Naive thymus-derived CD4-positive, alpha-beta T cell (primary cell): ENCODE measurements at places on chromosomes 16 and 17. TPM values are rescaled to one million over a fixed set of nuclear protein-coding genes. Genes with fewer than 3 reads are reported as not detected.
A peak's percentile ranks its signal among the peaks of the same experiment; 100 is the strongest.

The TSNAXIP1 gene
- 0.46 TPM for total RNA-seq

The TEKT1 gene
- total RNA-seq = not detected

The KCNAB3 gene
- total RNA-seq = 17.6 TPM

The ZNF750 gene
- total RNA-seq = not detected

The MEIOB gene
- total RNA-seq = not detected in 2 replicates

The MAP3K14 gene
- total RNA-seq = 31.3 and 31.9 TPM in 2 replicates

The GAA gene
- total RNA-seq = 67.8 TPM

The KRTAP4-5 gene
- total RNA-seq = not detected

The KIAA0753 gene
- total RNA-seq = 13.3 TPM

The NSF gene
- total RNA-seq = 36.1 TPM

The FZD2 gene
- 0.16 TPM for total RNA-seq

The SMTNL2 gene
- total RNA-seq = not detected

The CRISPLD2 gene
- 0.49 TPM for total RNA-seq

The COPZ2 gene
- total RNA-seq = 2.8 and 8.6 TPM in 2 replicates

The HOXB3 gene
- total RNA-seq = 0.48 TPM

The PRAC1 gene
- not detected for total RNA-seq

The SDK2 gene
- 6.1 TPM for total RNA-seq

The CEP295NL gene
- 0.60 TPM in 1 of 2 replicates, not detected in the other for total RNA-seq

The PYY gene
- total RNA-seq = not detected

The CDH8 gene
- total RNA-seq = not detected

- DNase-seq = no peak
These were observed 78.6 kb downstream of the RBFOX3 start for GRCh38 chr17:79532107-79532790.

DNA sequence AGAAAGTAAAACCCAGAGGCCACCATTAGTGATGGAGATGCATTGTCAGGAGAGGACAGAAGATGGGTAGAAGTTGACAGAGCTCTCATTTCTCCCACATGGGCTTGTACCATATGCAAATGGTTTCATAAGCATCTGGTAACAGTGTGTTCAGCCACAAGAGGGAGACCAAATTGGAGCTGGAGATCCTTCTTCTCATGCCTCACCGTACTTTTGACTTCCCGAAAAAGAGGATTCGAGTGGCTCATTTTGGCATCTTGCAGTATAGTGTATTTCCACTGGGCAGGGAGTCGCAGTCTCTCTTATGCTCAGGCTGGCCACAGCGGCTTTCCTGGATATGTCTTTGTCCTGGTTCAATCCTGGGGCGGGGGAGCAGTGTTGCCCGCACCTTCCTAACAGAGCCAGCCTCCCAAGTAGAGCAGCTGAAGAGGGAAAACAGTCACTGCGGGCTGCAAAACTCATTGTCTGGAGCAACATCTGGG lies 23.8 kb downstream of the TBC1D3B start:
- DNase-seq = no peak

GRCh38 chr16:85820604-85821372 lies 21.3 kb downstream of the COX4I1 start:
- DNase-seq = no peak

GRCh38 chr16:14172200-14172809 lies 101.2 kb downstream of the MRTFB start:
- no peak for DNase-seq

GRCh38 chr17:81127526-81128177 lies 37.7 kb upstream of the PVALEF start:
- DNase-seq = no peak

GRCh38 chr17:64343071-64343774 lies 47.4 kb downstream of the PECAM1 start:
- DNase-seq = no peak

GRCh38 chr17:73160980-73161630 lies 3.7 kb upstream of the SSTR2 start:
- no peak for DNase-seq

- no peak for DNase-seq
These were observed 110.0 kb upstream of the CIBAR2 start for GRCh38 chr16:85222155-85222863.

DNA sequence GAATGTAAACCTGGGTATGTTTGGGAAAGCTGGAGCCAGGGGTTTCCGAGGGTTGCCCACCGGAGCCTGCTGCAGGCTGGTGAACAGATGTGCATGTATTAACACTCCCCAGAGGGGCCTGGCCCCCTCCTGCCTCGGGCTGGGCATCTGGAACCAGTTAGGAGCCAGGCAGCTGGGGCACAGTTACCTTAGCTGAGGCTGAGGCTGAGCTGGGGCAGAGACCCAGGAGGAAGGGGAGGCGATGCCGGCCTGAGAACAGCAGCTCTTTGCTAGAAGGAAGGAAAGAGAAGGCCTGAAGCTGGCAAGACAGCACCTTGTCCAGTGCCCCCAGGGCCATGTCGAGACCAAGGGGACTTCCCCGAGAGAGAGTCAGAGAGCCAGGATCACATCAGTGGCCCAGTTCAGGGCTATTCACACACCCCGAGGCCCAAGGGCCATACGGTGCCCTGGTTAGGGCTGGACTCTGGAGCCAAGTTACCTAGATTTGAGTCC lies 65.8 kb downstream of the RMI2 start:
- DNase-seq = no peak

DNA sequence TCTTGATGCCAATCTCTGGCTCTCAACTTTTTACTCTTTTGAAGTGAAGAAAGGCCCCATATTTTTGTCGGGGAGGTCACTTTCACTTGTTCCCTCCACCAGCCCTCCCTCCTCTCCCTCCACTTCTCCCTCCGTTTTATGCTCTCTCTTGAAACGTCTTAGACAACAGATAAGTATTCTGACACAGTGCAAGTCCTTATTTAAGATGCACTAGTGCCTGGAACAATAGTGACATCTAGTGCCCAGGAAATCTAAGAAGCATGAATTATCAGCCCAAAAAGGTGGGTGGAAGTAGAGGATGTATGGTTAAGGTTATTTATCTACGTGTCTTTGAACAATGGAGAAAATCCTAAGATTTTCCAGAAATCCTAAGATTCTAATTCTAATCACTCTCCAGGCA lies 17.9 kb downstream of the PSME3IP1 start:
- DNase-seq = peak; percentile 80

- DNase-seq = peak; percentile 21
These were observed 690 bp downstream of the RHOT1 start for GRCh38 chr17:32142857-32143526.

GRCh38 chr17:72804949-72805707 lies 287.4 kb downstream of the SLC39A11 start:
- no peak for DNase-seq

GRCh38 chr16:84907575-84907974 lies 87.8 kb downstream of the CRISPLD2 start:
- DNase-seq = no peak

DNA sequence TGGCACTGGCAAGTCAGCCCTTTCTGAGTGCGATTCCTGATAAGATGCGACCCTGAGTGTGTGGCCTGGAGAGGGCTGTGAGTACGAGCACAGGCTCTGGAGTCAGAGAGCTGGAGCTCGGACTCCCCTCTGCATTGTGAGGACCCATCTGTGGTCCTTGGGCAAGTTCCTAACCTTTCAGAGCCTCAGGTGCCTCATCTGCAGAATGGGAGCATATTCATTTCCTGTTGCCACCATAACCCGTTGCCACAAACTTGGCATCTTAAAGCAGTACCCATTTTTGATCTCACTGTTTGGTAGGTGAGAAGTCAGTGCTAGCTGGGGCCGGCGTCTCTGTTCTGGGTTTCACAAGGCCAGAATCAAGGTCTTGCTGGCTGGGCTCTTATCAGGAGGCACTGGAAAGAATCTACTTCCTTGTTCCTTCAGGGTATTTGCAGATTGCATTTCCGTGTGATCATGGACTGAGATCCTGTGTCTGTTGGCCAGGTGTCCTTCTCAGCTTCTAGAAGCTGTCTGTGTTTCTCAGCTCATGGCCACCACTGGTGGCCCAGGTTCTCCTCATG lies 20.2 kb downstream of the KNOP1 start:
- no peak for DNase-seq

DNA sequence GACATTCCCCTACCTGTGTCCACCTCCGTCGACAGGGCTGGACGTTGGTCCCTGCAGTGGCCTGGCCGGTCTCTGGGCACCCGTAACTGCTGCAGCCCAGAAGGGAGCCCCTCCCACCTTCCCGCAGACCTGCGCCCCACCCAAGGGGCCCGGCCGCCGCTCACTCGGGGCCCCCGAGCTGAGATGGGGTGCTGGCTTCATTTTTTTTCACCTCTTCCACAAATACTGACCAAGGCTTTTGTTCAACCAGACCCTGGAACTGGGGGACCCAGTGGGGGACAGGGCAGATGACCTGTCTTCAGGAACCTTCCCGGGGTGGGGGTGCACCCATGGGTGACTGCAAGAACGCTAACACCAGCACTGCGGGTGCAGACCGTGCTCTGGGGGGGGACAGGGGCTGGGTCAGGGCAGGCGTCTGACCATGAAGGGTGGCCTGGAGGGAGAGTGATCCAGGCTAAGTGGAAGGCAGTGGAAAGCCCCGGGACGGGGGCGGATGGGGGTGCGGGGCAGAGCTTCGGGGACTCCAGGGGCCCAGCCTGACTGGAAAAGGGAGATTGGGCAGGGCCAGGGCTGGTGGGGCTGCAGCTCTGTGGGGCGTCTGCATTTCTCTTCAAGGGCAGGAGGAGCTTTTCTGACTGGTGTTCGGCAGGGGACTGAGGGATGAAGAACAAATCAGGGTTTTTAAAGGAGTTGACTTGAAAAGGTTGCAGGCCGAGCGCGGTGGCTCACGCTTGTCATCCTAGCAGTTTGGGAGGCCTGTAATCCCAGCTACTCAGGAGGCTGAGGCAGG lies 42.3 kb downstream of the SLC7A5 start:
- DNase-seq = no peak

- DNase-seq = no peak
These were observed 12.7 kb downstream of the MAPT start for GRCh38 chr17:45906927-45907622.

DNA sequence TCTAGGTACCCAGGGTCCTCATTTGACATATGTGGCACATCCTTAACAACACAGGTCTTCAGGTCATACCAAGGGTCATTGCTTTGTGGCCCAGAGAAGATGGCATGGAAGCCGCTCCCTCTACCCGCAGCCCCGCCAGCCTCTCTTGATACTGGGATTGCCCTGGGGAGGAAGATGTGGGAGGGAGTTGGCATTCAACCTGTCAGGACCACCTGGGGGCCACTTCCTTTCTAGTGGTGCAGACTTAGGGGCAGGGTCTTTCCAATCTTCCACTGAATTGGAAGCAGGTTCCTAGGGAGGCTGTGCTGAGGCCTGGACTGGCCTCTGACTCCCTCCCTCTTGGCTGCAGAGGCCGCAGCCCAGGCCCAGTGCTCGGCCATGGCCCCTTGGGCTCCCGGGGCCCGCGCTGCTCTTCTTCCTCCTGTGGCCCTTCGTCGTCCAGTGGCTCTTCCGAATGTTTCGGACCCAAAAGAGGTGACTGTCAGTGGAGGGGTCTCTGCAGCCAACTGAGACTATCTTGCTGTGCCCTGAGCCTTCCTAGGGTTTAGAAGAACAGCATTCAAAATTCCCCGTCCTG lies 5.1 kb upstream of the HEXIM1 start:
- DNase-seq = no peak

- DNase-seq = no peak
These were observed 2.9 kb downstream of the BECN1 start for GRCh38 chr17:42821176-42821575.

GRCh38 chr16:63061319-63061718 lies 1025.1 kb upstream of the CDH8 start:
- DNase-seq = no peak

DNA sequence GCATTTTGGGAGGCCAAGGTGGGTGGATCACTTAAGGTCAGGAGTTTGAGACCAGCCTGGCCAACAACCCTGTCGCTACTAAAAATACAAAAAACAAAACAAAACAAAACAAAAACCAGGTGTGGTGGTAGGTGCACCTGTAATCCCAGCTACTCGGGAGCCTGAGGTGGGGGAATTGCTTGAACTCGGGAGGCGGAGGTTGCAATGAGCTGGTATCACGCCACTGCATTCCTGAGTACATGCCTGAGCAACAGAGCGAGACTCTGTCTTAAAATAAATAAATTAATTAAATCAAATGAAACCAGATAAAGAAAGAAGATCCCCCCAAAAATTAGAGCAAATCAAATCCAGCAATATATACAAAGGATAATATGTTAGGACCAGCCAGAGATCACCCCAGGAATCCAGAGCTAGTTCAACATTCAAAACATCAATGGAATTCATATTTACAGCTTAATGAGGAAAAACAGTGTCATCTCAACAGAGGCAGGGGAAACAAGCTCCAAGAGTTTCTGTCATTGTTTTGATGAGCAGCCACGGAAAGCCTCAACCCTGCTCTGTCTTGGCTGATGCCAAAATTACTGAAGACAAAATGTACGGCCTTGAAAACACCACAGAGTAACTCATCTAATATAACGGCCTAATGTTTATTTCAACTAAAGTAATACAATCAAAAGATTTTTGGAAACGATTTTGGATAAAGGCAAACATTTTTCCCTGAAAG lies 3.7 kb downstream of the PEMT start:
- no peak for DNase-seq

DNA sequence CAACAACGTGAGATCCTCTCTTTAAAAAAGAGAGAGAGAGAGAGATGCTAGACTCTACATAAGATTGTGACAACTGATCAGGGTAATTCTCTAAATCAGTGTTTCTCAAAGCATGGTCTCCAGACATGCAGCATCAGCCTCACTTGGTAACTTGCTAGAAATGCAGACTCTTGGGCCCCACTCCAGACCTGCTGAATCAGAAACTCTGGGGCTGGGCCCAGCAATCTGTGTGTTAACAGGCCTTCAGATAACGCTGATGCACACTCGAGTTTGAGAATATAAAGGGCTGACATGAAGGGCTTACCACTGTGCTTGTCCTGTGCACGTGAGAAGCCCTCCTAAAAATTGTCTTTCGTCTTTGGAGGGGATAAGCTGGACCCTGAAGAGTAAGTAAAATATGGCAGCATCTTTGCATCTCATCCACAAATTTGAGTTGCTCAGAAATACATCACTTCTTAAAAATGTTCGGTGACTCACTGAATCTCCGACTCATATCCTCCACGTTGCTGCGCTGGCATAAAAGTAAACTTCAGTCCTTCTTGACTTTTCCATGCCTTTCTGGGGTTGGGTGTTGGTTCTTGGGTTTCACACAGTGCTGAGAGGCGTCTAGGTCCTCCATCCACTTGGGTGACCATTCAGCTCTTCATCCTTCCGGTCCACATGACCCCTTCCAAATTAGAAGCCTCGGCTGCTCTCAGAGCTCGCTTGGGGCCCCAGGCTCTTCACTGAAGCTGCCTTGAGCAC lies 26.1 kb upstream of the KDM8 start:
- DNase-seq = no peak

- DNase-seq = no peak
These were observed 13.5 kb upstream of the FOXN1 start for GRCh38 chr17:28492352-28493310.

GRCh38 chr16:78392585-78393195 lies 293.2 kb downstream of the WWOX start:
- DNase-seq = no peak

GRCh38 chr17:48488548-48489106 lies 42.2 kb downstream of the HOXB1 start:
- no peak for DNase-seq
